ENCODE measurements at places on chromosomes 13 and 19.

DNA sequence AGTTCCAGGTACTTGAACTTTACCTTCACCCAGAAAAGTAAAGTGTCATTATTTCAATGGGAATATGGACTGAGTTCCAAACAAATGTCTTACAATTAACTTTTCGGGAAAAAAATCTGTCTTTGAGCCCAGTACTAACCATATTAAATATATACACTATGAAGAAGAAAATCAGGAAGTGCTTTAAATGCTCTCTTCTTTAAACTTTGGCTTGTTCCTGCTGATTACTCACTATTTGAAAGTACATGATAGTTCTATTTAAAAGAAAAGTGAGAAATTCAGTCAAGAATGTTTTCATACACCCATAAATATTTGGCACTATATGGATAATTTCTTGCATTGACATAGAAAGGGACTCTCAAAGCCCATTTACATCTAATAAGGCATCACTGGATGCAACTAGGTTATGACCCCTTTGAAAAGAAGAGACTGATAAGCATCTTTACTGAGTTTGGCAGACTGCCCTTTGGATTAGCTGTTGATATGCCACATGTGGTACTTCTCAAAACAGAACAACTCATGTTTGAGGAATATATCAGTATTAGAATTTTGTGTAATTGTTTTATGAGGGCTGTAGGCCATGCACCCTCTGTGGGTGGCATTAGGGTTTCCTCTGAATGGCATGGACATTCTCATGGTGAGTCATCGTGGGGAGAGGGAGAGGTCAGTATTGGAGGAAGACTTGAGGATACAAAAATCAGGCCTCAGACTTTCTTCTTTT is 25.0 kb upstream of the VWA8 start:
- DNase-seq: no peak

GRCh38 chr19:7226739-7227138 is 67.5 kb downstream of the INSR start:
- DNase-seq: no peak

DNA sequence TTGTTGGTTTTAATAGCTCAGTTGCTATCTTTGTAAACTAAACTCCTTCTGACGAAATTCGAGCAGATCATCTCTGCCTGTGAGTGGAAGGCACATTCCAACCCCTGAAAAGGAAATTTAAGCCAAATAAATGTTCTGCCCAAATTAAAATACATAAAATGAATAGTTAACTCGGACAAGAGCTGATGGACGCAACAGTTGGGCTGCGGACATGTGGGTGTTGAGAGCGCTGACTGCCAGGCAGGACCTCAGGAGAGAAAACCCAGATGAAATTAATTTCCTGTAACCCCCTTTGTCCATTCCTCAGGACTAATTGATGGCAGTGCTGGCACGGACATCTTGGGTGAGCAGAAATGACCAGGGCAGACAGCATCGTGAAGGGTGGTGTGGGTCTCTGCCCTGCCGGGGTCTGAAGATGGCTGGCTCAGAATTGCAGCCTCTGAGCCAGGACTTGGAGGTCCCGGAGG is 86.5 kb downstream of the TSHZ3 start:
- no peak for DNase-seq

- no peak for DNase-seq
Measured at GRCh38 chr19:38647966-38648768, 718 bp downstream of the ACTN4 start.

GRCh38 chr13:23672616-23673015 is 102.4 kb downstream of the TNFRSF19 start:
- no peak for DNase-seq

DNA sequence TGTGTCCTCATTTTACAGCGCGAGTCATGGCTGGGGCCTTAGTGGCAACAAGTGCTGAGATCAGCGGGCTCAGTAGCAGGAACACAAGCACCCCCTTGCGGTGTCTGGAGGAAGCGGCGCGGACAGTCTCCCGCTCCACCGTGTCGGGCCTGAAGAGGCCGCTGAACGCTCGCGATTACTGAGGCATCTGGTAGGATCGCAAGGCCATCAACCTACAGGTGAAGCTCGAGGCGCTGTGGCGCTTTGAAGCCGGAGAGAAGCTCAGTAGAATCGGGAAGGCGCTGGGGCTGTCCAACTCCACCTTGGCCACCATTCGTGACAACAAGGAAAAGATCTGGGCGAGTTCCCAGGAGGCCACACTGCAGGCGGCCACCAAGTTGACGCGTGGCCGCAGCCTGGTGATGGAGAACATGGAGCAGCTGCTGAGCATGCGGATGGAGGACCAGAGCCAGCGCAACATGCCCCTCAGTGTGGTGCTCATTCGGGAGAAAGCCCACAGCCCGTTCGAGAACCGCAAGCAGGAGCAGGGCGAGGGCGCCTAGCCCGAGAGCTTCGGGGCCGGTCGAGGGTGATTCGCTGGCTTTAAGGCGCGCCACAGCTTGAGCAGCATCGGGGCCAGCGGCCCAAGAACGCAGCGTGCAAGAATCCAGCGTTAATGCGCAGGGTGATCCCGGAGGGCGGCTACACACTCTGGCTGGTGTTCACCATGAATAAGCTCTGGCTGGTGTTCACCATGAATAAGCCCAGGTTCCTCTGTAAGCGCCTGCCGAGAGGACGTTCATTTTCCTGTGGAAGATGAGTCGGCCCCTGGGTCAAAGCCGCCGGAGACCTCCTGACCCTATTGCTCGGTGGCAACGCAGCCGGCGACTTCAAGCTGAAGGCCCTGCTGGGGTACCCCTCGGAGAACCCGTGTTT is 8.3 kb upstream of the MZF1 start:
- no peak for DNase-seq

- no peak for DNase-seq
Measured at GRCh38 chr19:35143231-35143715, at the start of gene FXYD7. FXYD7 (plus strand) TSS chr19:35143255; CDS start chr19:35143334, 79 bp downstream.

DNA sequence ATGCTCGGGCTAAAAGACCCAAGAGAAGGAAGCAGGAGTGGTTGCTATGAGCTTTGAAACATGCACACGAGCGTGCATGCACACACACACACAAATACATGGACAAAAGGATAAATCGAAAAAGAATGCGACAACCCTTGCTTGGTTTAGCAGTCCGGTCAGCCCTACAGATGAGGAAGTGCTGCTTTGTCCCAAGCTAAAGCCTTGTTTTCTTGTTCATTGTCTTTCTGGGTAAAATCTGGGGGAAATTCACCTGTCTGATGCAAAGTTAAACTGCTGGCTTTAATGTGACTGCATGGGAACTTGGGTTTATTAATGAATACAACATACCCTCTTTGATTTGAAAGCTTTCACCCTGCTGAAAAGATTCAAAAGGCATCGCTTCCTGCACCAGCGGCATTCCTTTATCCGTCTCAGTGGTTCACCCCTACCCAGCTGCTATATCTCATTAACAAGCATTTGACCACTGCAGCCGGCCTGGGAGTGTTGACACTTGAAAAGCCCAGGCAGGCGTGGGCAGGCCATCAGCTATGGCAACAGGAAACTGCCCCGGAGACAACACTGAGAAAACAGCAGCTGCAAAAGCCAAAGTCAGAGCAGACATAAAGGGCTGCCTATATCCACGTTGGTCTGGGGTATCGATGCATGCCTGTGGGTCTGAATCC is 301.7 kb downstream of the NDFIP2 start:
- no peak for DNase-seq

DNA sequence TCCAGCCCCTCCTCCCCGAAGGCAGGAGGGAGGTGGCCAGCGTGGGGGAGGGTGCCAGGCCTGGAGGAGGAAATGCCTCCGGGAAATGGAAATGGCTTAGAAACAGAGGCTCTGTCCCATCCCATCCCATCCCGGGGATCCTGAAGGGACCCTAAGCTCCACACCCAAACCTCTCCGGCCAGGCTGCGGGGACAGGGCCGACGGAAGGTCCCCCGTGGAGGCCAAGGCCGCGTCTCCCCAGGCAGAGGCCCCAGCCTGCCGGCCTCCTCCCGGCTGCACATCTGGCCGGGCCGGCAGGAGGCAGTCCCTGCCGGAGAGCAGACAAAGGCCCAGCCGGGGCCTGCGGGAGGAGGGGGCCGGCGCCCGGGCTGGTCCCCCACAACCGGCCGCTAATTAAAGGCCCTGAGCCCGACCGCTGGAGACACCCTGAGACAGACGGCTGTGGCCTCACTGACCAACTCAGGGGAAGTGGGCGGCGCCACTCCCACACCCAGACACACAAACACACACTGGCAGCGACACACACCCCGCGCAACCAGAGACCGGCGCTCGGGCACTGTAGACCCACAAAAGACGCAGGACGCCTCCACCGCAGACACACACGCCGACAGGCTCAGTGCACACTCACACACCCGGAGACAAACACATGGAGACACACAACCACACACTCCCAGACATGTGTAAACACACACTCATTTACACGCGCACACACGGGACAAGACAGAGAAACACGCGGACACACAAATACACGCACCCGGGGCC is 1.1 kb downstream of the ADAMTS10 start:
- DNase-seq: no peak

- no peak for DNase-seq
Measured at GRCh38 chr13:90950160-90950559, 397.3 kb upstream of the MIR17HG start.

- DNase-seq: no peak
Measured at GRCh38 chr13:21235174-21235573, 58.7 kb downstream of the MRPL57 start.

GRCh38 chr13:28885181-28885580 is 65.0 kb downstream of the MTUS2 start:
- DNase-seq: no peak

DNA sequence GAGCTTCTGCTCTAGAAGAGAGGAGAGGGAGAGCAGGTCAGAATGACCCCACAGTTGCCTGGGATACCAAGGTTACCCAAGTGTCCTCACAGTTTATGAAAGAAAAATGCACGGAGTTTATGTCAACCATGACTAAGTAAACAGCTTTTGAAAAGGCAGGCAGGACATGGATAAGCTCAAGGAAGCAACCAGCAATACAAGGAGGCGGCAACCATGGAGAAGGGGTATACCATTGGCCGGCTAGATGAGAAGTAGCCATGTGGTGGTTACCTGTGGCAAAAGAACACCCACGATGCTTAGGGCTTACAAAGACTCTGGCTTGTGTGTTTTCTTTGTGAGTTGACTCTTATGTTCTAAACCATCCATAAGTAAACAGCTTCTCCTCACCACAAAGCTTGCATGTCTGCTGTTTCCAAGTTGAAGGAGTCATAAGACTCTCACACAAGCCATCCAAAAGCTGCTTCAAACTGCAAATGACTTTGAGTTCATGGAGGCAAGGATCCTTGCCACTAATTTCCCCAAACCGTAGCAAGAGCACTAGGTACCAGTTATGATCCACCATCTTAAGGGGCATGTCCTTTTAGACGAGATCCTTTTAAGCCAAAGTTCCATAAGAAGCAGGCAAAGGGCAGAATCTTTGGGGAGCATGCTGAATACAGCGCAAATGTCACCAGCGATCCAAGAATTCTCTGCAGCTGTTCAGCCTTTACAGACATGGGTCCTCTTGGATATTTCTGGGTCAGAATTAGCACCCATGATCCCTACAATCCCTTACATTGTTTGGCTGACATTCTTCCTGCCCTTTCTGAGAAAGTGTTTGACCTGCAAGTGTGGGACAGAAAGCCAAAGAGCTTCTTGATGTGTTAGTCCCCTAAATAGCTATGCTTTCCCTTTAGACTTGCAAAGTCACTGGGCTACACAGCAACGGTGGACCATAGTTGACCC is 74.8 kb upstream of the IPO5 start:
- DNase-seq: no peak

GRCh38 chr19:43380771-43381386 is 27.4 kb downstream of the CD177 start:
- no peak for DNase-seq

DNA sequence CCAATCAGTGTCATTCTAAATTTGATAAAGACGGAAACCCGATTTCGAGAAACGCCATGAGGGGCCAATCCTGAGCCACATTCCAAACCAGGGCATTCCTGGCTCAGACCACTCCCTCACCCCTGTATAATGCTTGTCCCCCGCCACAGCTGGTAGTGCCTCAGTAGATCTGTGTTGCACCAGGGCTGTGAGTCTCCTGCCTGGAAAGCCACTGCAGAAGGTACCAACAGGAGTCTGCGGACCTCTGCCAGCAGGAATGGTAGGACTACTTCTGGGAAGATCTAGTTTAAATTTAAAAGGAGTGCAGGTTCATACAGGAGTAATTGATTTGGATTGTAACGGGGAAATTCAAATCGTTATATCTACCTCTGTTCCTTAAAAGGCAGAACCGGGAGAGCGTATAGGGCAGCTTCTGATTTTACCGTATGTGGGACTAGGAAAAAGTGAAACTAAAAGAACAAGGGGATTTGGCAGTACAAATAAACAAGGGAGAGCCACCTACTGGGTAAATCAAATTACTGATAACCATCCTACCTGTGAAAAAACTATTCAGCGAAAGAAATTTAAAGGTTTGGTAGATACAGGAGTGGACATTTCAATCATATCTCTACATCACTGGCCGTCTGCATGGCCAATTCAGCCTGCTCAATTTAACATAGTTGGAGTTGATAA is 20.8 kb upstream of the ZNF266 start:
- no peak for DNase-seq

DNA sequence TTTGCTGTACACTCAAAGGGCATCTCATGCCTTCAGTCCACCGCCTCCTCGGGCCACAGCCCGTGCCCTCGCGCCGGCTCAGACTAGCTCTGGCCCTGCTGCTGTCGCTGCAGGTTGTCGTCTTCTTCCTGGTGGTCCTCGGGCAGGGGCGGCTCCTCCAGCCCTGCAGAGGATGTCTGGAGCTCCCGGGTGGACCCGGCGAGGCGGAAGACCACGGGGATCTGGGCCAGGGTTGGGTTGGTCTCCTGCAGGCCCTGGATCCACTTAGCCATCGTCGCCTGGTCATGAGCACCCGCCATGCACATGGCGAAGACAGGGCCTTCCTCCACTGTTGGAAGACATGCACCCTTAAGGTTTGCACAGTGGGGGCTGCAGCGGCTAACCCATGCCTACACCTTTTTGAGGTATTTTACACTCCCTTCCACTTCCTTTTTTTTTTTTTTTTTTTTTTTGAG is 489 bp upstream of the ZNF653 start:
- DNase-seq: no peak

- DNase-seq: no peak
Measured at GRCh38 chr19:40585241-40585981, 8.7 kb downstream of the SHKBP1 start.

- DNase-seq: no peak
Measured at GRCh38 chr19:46474211-46474610, 2.8 kb upstream of the PNMA8A start.

GRCh38 chr13:89740994-89741685 is 1606.3 kb upstream of the MIR17HG start:
- no peak for DNase-seq

DNA sequence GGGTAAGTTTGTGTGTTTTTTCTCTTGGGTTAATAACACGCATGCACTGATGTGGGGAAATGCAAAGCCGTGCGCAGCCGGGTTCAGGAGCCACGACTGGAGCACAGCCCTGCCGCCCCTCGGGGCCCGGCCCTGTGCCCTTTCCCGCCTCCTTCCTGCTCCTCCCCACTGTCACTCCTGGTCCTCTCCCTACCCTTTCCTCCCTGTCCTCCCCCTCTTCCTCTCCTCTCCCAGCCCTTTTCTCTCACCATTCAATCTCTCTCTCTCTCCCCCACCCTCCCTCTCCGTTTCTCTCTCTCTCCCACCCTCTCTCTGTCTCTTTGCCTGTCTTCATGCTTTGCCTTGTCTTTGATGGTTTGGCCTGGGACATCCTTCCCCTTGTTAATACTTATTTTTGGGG is 27.2 kb downstream of the PLEKHJ1 start:
- no peak for DNase-seq

- no peak for DNase-seq
Measured at GRCh38 chr13:30423891-30424290, 1.6 kb downstream of the UBE2L5 start.

Data from GOT3 (cell line).